ENCODE measurements at places on chromosomes 11 and 22. TPM values are rescaled to one million over a fixed set of nuclear protein-coding genes. Genes with fewer than 3 reads are reported as not detected.

Gene OR51I1
- polyA plus RNA-seq: not detected

DNA sequence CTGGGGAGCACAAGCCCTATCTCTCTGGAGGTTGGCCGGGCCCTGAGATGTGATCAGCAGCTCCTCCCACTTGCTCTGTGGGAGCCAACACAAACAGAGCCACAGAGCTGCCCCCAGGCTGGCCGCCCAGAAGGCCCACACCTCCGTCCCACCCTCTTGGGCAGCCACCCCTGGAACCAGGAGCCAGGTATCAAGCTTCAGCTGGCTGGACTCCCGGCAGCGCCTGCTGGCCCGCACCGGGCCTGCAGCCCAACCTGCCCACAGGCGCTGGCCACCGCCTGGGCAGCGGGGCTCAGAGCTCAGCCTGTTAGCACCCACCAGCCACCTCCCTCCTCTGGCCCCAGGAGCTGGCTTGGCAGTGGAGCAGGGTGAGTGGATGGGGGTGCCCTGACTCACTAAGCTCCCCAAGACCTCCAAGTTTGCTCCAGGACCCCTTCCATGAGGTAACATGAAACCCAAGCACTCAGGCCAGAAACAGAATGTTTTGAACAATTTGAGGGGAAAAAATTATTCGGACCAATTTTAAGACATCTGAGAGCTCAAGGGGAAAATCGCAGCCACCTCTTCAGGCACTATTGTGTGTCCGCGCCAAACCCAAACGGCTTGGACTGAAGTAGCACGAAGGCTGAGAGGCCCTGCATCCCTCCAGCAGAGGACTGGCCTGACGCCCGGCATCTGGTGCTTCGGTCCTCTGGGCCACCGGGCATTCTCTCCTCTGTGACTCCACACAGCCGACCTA, 450.8 kb downstream of the SOX6 start:
- DNase-seq: no peak

Gene ZNF280B
- polyA plus RNA-seq: 4.6 TPM

DNA sequence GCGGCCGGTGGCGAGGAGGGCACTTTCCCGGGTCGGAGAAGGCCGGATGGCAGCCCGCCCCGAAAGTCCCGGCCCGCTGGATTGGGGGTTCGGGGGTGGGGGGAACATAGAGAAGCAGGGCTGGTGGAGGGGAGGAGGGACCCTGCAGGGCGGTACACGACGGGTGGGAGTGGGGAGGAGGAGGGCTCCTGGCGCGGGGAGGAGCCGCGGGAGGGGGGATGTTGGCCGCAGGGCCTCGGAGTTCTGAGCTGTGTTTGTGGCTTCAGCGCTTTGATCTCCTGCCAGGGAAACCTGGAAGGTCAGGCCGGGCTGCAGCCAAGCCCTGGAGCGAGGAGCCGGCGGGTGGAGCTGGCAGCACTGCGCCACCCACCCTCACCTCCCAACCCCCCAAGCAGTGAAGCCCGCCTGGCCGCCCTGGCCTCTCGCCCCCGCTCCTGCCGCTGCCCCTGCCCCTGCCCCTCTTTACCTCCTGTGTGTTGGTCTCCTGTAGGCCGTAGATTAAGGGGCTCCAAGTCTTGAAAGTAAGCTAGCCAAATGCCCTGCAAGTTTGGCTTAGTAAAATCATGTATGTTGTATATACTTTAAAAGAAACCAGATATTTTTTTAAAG, 30.9 kb downstream of the C22orf31 start:
- peak; percentile 63 for DNase-seq

DNA sequence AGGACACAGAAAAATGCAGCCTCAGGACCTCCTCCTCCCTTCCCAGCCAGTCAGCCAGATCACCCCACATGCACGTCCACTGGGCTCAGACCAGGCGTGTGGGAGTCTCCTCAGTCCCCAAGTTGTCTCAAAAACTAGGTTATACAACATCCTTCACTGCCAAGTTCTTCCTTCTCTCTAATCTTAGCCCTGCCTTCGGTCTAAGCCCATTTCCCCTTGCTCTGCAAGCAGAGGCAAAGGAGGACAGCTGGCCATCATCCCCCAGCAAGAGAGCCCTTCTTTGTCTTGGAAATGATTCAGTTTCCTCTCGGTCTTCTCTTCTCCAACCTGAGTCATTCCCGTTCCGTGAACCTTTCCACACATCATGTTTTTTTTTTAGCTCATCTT, 14.0 kb upstream of the NRGN start:
- no peak for DNase-seq

Gene ZNRF3
- 12.3 TPM for polyA plus RNA-seq

Gene RAPSN
- 0.18 TPM for polyA plus RNA-seq

Gene SLC22A25
- polyA plus RNA-seq: 0.12 TPM

Gene DEFB131B
- polyA plus RNA-seq: not detected

DNA sequence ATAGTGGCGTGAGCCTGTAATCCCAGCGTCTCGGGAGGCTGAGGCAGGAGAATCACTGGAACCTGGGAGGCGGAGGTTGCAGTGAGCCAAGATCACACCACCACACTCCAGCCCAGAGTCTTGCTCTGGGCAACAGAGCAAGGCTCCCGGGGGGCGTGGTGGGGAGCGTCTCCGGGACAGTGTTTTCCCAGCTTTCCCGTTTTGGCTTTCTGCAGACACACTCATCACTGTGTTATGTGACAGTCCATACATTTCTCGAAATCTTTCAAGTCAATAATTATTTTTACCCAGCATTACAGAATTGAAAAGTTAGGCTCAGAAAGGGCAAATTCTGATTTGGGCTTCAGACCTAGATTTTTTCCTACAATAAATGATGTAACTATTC, 31.7 kb downstream of the NEAT1 start:
- no peak for DNase-seq

GRCh38 chr22:44586999-44587736, 89.1 kb upstream of the RTL6 start:
- DNase-seq: peak; percentile 61

Gene OR8B8
- polyA plus RNA-seq: not detected

DNA sequence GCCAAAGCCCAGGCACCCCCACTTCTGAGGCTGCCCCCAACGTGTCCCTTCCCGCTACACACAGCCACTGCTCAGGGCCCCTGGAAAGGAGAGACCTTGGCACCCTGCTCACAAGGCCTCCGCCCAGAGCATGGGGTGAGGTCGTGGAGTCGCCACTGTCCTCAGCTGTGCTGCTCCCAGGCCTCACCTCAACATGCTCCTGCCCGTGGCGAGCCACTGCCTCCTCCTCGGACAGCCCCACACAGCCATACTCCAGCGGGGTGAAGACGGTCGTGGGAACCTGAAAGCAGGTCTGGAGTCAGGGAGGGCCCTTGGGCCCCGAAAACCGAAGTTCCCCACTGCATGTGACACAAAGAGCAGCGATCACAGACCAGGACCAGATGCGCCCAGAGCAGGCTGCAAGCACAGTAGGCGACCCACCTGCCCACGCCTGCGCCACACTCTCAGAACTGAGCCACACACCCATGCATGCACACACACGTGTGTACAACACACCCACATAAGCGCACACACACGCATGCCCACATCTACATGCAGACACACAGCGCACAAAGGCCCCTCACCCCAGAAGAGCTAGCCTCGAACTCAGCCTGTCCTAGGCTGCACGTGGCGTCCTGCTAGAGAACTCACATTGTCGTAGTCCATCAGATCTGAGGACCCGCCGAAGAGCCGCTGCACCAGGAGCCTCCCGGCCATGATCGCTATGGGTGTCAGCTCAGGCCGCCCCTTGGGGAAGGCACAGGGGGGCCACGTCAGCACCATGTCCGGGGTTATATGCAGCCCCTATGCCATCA, 25.5 kb upstream of the GNB1L start:
- DNase-seq: no peak

- no peak for DNase-seq
Observed at GRCh38 chr11:83252941-83253340, 33.2 kb downstream of the CCDC90B start.

Gene UPK3A
- not detected for polyA plus RNA-seq

GRCh38 chr22:42156598-42156997, 26.0 kb upstream of the CYP2D6 start:
- DNase-seq: no peak

GRCh38 chr11:17230867-17231851, 23.4 kb upstream of the PIK3C2A start:
- no peak for DNase-seq

Gene KIF18A
- polyA plus RNA-seq: 4.4 TPM

Gene VPREB1
- polyA plus RNA-seq: not detected

DNA sequence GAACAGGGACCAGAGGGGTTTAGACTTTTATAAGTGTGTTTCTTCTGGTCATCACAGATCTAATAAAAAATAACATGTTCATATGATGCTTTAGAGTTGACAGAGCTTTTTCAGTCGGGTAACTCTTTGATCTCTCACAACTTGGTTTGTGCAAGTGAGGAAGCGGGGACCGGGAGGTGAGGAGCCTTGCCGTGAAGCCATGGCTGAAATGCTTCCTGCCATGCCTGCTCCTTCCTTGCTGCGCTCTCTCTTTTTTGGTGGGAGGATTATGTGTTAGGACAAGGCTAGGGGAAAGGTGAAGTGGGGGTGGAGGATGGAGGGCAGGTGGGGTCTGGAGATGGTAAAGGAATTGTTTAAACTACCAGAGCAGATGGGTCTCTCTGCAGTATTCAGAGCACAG, 23.8 kb downstream of the TEAD1 start:
- no peak for DNase-seq

DNA sequence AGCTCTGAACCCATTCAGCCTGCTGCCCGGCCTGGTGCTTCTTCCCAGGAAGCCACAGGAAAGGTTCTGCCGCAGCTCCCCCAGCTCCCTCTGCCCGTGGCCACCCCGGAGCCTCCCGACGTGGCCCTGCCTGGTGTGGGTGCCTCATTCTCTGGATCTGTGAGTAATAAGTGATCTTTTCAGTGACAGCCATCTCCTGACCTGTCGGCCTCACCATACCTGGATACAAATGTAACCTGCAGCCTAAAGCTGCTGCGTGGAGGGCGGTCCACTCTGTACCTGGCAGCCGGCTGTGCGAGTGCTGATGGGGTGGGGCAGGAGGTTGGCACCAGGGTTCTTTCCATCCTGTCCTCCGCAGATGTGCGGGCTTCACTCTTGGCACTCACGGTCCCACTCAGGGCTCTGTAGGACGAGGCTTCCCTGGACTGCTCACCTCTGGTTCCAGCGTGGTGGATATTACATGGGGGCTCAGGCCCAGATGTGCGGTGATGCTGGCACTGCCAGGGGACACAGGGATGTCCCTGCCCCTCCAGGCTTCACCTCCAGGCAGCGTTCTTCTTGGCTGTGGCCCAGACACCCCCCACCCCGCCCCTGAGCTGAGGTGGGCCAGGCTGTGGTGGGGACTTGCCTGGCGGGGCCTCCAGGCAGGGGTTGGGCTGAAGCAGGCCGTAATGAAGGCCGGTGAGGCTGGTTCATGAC, 748.5 kb downstream of the BRD1 start:
- no peak for DNase-seq

Gene APOA4
- polyA plus RNA-seq: not detected

- DNase-seq: no peak
Observed at GRCh38 chr11:33615751-33616150, 84.9 kb downstream of the C11orf91 start.

- DNase-seq: no peak
Observed at GRCh38 chr22:38834991-38835390, 8.8 kb downstream of the NPTXR start.

Gene LUZP2
- 147 TPM for polyA plus RNA-seq

GRCh38 chr11:88402192-88402715, 64.7 kb upstream of the CTSC start:
- DNase-seq: no peak

All from spinal cord (tissue), 10 donors.